ENCODE measurements at places on chromosomes 3 and 15. TPM values are rescaled to one million over a fixed set of nuclear protein-coding genes. Genes with fewer than 3 reads are reported as not detected.

The FBXW12 gene
- total RNA-seq, result not detected

DNA sequence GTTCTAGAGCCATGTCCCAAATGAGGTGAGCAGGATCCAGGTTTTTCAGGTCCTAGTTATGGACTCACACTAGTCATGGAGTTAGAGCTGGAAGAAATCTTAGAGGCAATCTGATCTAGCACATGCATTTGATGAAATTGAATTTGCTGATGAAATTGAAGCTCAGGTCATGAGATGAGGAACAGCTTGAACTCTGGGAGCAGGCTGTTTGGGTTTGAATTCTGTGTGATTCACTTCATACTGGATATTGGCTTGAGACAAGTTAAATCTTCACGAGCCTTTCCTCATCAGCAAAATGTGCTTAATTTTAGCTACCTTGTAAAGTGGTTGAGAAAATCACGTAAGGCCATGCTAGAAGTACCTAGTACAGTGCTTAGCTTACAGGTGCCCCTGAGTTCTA, 33.5 kb upstream of the PARL start:
- no peak for DNase-seq

The TRANK1 gene
- 12.1 TPM for total RNA-seq

DNA sequence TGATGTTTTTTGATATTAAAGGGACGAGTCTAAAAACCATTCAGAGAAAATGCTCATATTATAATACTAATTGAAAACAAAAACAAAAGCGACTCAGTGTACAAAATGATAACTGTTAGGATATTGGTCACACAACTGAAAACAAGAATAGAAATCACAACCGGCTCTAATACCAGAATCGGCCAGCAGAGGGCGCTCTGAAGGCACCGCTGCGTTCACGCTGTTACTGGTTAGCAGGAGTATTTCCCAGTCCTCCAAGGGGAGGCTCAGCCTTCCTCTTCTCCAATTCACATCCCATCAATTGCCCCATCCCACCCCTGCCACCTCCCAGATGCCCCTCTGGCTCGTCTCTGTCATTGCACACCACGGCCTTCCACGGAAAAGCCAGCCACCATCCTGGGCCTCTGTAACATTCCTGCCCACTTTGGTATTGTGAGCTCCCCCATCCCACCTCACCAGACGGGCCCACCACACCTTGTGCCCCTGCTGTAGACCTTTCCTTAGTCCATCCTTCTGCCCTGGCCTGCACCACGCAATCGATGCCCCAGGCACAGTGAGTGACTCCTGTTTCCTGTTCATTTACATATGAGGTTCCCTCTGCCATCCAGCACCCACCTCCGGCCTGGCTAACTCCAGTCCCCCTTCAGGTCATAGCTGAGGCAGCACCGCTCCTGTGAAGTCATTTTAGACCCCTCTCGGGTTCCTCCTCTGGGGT, 8.5 kb downstream of the FAM107A start:
- peak; percentile 48 for DNase-seq

GRCh38 chr3:35707904-35708303, 68.6 kb downstream of the ARPP21 start:
- no peak for DNase-seq

- DNase-seq, result peak; percentile 59
Observed at GRCh38 chr3:111582120-111582474, 13.0 kb downstream of the ZBED2 start.

- no peak for DNase-seq
Observed at GRCh38 chr3:21062831-21063294, 688.1 kb downstream of the ZNF385D start.

- DNase-seq, result peak; percentile 25
Observed at GRCh38 chr3:195921334-195921791, 13.0 kb upstream of the TNK2 start.

DNA sequence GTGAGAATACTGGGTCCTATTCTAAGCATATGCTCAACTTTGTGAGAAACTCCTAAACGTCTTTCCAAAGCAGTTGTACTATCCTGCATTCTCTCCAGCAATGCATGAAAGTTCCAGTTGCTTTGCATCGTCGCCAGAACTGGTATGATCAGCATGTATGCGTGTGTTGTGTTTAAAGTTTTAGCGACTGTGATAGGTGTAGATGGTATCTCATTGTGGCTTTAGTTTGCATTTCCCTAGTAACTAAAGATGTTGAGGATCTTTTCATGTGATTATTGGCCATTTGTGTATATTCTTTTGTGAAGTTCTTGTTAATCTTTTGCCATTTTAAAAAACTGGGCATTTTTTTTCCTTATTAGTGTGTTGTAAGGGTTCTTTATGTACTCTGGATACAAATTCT, 115.1 kb downstream of the SPATA16 start:
- no peak for DNase-seq

DNA sequence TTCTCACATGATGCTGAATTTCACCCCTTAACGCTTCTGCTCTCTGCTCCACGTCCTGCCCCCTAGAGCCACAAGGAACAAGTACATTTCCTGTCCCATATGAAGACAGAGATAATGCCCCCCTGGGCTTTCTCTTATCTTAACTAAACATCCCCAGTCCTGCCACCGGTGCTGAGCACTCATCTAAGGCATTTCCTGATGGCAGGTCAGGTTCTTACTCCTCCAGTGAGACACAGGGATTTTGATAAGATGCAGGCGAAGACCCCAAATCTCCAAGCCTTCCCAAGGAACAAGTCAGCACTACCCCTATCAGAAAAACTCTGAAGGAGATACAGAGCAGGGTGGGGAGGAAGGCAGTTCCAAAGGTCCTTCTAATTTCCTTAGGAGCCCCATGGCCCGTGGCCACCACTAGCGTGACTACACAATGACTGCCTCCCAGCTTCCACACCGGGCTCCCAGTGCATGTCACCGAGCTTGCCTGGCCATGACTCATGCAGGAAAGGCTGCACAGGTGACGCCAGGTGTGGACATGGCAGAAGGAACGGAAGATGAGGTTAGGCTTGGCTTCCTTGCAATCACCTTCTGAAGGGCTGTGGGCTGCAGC, 152.9 kb downstream of the XXYLT1 start:
- DNase-seq, result peak; percentile 97

DNA sequence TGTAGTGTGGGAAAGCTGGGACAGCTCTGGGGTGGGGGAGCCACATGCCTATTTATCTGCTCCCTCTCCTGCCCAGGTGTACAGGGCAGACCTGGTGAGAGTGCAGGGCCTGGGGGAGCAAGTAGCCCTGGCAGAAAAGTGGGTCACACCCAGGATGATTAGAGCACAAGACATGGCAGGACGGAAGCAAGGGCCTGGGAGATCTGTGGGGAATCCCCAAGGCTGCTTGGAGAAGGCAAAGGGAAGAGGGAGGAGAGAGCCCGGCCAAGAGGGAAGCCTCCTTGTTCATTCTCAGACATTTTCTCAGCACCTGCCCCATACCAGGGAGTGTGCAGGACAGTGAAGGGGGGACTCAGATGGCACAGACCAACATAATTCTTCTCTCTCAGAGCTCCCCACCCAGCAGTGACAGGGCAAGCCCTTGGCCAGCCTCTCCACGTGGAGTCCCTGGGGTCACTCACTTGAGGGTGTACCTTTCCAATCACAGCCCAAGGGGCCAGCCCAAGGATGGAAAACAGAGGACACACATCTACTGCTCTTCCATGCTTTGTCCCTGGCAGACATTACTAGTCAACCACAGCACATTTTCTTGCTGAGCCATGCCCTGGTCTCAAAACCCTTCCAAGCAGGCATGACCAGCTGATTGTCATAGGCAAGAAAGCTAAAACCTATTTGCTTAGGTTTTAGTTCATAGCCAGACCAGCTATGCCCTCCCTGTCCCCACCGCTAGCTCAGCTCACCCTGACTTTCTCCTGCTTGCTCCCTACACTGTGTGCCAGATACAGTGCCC, 4.9 kb upstream of the DUSP7 start:
- no peak for DNase-seq

The AHSG gene
- not detected for total RNA-seq

The CFAP20DC gene
- 6.7 TPM for total RNA-seq

The CAMK2N2 gene
- total RNA-seq, result 2.6 TPM

GRCh38 chr3:150710097-150710496, 6.4 kb upstream of the ERICH6 start:
- DNase-seq, result no peak

DNA sequence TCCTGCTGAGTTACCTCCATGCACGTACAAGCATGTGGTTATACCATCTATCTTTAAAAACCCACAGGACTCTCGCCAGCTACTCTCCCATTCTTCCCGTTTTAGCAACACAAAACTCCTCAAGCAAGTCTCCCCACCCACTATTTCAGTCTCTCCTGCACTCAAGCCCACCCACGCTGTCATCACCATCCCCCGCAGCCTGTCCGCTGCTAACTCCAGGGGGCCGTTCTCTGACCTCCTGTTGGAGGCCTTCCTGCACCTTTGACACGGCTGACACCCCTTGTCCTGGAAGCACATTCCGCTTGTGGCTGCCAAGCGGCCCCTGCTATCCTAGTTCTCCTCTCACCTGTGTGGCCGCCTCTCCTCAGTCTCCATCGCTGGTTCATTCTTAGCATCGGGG, 7.5 kb upstream of the PCSK6 start:
- no peak for DNase-seq

GRCh38 chr15:67033012-67033411, 32.4 kb upstream of the SMAD3 start:
- no peak for DNase-seq

The LRRN1 gene
- 0.65 TPM for total RNA-seq
